ENCODE measurements at places on chromosomes 7 and 10. TPM values are rescaled to one million over a fixed set of nuclear protein-coding genes. Genes with fewer than 3 reads are reported as not detected.

MBL2 gene
- total RNA-seq: not detected

MAPK8 gene
- 43.9 TPM for total RNA-seq

SMKR1 gene
- not detected for total RNA-seq

UPK3BL2 gene
- 3.9 TPM for total RNA-seq

NEUROG3 gene
- total RNA-seq: 0.54 TPM

SPDYE18 gene
- total RNA-seq: 3.1 TPM

CRTAC1 gene
- total RNA-seq: 1.9 TPM

CHAT gene
- total RNA-seq: 0.94 TPM

DNA sequence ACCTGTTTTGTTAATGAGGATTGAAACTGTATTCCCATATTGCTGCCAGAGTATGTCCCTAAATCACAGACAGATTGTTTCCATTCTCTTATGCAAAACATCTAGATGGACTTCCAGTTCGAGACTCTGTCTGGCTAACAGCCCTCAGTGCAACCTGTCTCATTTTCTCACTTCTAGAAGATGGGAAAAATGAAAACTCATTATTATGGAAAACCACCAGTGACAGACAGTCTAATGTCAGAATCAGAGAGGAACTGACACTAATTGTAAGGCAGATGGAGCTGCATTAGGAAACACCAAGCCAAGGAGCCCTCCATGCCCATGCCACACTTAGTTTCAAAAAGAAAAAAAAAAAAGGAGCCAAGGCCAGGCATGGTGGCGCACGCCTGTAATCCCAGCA is 61.6 kb downstream of the NPSR1 start:
- ATAC-seq: no peak

DNA sequence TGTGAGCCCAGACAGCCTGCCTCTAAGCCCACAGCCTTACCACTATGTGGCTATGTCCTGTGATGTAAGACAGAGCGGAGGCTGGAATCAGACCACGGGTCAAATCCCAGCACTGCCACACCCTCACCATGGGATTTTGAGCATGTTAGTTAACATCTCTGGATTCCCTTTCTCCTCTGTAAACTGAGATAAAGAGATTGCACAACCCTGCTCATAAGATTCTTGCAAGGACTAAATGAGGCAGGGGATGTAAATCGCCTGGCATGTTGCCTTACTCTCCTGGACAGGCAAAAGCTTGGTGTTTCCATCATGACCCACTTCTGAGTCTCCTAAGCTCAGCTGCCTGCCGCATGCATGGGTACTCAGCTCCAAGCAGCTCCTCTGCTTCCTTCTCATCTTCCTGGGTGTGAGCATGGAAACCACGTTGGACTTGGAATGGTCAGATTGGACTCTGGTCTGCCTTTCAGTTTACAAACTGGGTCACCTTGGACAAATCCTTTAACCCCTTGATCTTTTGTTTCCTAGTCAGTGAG is 41.3 kb upstream of the MTURN start:
- ATAC-seq: peak; percentile 91

DNA sequence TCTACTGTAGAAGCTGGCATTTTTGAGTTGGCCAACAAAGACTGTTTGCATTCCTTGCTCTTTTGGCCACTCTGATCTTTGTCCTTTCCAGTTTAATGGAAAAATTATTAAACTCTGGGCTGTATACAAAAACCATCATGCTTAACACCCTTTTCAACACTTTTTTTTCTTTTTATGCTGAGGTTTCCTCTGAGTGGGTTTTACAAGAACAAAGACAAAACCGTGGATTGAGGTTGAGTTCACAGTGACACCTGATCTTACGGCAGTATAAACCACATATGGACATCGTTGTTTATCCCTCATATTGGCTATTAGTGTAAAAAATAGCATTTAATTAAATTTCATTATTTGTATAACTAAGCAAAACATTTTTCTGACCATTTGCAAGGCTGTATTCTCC is 21.8 kb downstream of the MGAM start:
- no peak for ATAC-seq

GRCh38 chr10:73601486-73601921 is 10.4 kb upstream of the USP54 start:
- no peak for ATAC-seq

- no peak for ATAC-seq
Measured at GRCh38 chr7:464454-465401, 54.9 kb downstream of the PDGFA start.

DNA sequence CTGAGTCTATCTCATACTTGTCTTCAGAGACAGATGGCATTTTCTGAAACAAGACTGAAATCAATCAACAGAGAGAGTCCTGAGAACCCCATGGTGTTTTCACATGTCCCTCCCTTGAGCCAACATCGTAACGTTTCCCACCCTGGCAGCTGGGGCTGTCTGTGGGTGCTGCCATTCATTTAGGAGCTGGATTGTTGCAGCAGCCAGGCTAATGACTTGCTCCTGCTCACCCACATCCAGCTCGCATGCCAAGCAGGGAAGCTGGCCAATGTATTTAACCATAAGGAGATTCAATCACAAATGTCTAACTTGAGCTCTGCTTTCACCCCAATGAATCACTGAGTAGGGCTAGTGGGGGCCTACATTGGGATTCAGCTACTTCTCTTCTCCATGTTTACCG is 146.1 kb downstream of the ADRA2A start:
- no peak for ATAC-seq

DNA sequence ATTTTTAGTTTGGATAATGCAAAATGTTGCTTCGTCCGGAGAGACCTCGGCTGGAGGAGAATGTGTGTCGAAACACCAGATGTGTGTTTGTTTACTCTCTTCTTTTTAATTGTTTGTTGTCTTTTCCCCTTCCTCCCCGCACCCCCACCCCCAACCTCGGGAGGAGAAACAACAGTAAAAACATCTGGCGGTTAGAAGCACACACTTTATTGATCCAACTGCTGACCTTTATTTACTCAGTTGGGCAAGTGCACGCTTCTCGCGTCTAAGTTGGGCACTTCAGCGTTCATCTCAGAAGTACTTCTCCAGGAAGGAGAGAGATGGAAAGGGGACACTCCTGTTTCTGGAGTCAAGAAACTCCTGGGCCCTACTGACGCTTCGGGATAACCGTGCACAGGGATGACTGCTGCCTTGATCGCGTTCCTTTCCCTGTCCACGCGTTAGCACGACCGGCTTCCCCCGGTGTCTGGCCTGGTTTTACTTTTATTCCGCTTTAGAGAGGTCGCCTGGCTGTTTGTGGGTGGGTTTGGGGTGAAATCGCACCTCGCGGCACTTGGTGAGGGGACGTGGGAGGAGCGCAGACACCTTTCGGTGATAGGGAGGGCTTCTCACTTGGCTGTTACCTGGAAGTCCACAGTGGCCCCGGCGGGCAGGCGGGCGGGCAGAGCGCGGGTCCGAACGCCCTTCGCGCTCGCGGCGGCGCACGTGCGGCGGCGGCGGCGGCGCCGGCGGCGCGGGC is 168.3 kb upstream of the PPP1R3A start:
- ATAC-seq: no peak

DNA sequence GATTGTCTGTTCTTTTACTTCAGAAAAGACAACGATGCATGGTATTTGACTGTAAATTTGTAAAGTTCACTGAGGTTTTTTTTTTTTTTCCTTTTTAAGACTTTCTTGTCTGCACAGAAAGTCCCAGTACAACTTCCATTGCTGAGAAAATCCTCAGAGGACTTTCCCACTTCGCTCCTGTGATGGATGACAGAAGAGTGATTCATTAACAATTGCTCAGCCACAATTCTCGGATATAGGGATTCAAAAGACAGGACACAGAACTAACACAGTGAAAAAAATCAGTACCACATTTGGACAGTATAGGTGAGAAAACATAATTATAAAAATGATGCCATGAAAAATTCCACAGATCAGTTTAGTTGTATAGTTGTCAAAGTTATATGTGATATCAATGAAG is 48.0 kb downstream of the SEC23IP start:
- ATAC-seq: no peak

DNA sequence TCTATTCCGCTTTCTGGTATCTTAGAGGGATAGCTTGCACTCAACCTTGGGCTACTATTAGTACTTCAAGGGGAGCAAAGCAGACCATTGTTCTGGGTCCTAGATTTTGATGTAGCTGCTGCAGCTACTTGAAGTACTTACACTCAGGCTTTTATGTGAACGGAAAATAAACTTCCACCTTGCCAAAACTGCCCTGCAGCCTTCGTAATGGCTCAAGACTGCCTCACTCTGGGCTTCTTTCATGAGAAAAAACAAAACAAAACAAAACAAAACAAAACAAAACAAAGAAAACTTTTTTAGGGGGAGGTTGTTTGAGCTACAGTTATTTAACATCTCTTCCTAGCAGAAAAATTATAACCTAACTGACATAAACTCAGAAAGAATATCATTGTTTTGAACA is 19.4 kb upstream of the EPHB6 start:
- ATAC-seq: no peak

DNA sequence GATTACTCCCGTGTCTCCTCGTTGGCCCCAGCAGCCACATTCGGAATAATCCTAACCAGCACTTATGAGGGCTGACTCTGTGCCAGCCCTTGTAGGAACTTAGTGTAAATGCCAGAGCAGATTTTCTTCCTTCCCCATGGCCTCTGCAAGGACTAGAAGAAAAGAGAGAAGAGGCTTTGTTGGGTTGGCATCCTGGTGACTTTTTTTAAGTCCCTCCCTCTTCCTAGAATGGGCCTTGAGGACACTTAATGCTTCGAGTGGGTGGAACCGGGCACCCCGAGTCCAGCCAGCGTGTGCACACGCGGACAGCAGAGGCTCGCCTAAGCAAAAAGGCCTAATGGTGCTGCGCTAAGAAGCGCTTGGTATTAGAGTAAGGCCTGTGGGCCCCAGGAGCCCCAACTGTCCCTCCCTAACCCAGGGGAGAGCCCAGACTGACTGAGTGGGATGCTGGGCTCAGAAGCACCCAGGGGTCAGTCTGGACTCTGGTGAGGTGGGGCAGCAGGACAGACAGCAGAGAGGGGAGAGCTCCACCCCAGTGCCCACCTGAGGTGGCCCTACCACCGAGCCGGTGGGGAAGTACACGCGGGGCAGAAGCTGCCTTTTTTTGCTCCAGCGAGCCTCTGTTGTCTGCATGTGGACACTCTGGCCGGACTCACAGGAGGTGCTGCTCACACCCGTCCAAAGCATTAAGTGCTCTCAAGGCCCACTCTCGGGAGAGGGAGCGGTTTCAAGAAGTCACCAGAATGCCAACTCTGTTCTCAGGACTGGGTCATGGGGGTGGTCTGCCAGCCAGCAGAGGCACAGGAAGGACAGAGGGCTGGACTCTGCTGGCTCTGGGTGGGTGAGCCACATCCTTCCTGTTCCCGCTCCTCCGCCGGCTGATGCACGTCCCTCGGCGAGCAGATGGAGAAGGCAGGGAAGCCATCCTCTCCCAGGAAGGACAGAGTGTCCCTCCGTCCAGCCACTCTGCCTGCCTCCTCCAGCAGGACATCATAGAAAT is 12.5 kb downstream of the ITPRIP start:
- ATAC-seq: no peak

- ATAC-seq: no peak
Measured at GRCh38 chr10:34049887-34050286, 715.4 kb upstream of the NRP1 start.

- no peak for ATAC-seq
Measured at GRCh38 chr7:154912871-154913637, 89.9 kb downstream of the PAXIP1 start.

GRCh38 chr7:40283391-40283790 is 148.6 kb downstream of the SUGCT start:
- no peak for ATAC-seq

DNA sequence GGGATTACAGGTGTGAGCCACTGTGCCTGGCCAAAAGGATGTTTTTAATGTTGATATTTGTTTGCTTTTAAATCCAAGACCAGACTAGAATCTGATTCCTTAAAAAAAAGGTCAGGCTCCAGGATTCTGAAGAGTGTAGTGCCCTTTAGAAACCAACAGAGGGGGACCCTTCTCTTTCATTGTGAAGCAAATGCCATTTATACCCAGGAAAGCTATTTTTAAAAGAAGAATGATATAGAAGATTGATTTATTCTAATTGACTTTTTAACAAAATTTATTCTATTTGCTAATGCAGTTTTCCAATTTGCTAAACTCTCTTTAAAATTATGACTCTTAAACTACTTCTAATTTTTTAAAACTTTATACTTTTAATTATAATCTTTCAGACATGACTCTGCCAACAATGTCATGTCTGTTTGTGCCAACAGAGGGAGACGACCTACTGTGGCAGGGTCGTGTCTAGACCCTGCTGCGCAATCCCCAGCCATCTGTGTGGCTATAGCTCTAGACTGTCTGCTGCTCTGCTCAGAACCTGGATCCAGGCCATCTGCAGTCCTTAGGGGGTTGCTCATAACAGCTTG is 201.0 kb upstream of the IMMP2L start:
- no peak for ATAC-seq

DNA sequence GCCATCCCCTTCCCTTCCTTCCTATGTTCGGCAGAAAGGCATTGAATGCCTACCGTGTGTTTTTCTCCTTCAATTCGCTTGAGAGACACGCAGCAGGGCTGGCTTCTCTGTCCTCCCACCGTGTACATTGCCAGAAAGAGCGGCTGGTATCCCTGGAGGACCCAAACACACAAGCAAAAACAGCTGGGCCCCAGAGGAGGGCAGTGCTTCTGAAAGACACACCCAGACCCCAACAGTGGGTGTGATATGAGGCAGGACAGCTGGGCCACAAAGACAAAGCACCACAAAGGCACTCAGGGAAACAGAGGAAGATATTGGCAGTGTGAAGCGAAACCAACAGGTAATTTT is 133.1 kb upstream of the SH2B2 start:
- ATAC-seq: no peak

GRCh38 chr7:116809636-116810266 is 52.6 kb upstream of the CAPZA2 start:
- peak; percentile 67 for ATAC-seq

DNA sequence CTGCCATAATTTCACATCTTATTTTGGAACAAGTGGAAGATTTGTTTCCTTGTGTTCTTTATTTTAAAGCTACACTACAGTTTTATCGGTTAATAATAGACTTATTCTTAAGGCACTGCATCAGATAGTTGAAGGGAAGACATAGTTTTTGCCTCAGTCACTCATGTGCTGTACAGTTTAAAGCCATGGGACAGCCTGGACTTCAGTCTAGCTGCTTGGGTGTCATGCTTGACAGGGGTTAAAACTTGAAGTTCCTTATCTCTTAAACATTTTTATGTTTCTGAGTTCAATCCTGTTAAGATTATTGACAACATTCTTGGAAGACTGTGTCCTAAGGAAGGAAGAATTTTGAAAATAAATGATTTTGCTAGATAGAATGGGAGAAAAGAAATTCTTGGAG is 49.7 kb downstream of the PPP1R9A start:
- no peak for ATAC-seq

GRCh38 chr10:44465401-44466115 is 80.7 kb upstream of the CXCL12 start:
- no peak for ATAC-seq

DNA sequence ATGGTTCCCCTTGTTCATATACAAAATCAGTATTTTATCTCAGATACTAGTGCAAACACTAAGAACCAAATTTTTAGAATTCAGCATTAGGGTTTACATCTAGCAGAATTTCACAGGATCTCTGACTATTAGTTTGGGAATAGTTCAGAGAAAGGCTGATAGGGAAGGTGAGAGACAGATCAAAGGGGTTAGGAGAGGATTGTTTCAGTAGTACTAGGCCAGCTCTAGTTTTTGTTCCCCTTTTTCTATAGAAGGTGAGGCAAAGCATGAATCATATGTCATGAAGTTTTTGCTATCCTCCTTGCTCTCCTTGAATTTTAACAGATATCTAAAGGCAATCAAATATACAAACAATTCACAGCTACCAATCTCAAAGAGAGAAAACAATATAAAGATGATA is 26.1 kb upstream of the CTNNA3 start:
- no peak for ATAC-seq
